ENCODE measurements at places on chromosomes 11 and 22. TPM values are rescaled to one million over a fixed set of nuclear protein-coding genes. Genes with fewer than 3 reads are reported as not detected.

GRCh38 chr11:95704865-95705264 lies 84.7 kb downstream of the FAM76B start:
- no peak overlapping the region for H3K27ac ChIP-seq
- H3K27me3 ChIP-seq, result no peaks in the 10 kb centered on the region
- DNase-seq, result no peak
- peaks cover 2% of the 10 kb centered on the region for H3K36me3 ChIP-seq
- H3K4me3 ChIP-seq, result no peak overlapping the region

DNA sequence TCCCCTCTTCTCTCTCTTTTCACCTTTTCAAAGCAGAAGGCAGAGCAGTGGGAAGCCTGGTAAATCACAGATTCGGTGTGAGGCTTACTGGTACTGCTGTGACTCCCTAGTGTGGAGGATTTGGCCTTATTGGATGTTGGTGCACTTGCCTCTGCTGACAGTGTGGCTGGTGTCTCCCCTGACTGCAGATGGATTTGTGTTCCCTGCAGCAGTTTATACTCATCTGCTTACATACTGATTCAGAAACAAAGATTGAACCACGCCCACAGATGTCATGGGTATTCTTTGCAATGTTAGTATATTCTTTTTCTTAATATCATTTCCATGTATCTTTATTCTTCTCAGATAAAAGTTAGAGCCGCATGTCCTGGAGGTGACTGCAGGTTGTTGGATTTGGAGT lies 26.8 kb upstream of the GRIK4 start:
- H3K36me3 ChIP-seq, result peaks cover 4% of the 10 kb centered on the region
- peaks cover 2% of the 10 kb centered on the region for H3K4me1 ChIP-seq
- no peak for DNase-seq
- no peak overlapping the region for H3K4me3 ChIP-seq
- no peaks in the 10 kb centered on the region for H3K27me3 ChIP-seq

- H3K27ac ChIP-seq, result no peak overlapping the region
- no peak overlapping the region for H3K4me3 ChIP-seq
- no peak for DNase-seq
- peaks cover 6% of the 10 kb centered on the region for H3K27me3 ChIP-seq
Observed at GRCh38 chr11:113497066-113497910, 22.1 kb upstream of the DRD2 start.

DNA sequence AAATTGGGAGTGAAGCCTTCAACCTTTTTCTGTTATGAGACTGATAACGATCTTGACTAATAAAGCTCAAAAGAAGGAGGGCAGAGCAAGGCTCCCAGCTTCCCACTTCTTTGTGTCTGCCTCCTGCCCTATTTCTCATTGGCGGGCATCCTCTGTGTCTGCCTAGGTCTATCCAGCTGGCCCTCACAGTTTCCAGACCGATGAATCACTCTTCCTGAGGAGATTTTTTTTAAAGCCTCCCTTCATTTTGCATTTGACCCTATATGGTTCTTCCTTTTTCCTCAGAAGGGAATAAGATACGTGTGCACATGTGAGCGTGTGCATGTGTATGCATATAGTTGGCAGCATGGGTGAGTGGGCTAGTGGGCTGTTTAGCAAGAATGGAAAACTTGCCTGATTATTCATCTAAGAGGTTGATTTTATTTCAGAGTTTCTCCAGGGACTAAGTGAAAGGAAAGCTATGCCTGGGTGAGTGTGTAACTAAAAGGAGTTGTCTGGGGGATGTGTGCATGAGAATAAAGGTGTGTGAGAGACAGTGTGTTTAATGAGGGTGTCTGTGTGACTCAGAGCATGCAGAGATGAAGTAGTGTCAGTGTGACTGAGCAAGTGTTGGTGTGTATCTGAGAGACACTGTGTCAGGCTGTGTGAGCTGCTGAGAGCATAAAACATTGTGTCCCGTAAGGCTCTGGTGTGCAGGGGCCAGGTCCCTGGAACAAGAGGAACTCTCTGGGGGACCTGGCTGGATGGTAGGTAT lies 12.2 kb downstream of the PHLDB1 start:
- no peaks in the 10 kb centered on the region for H3K36me3 ChIP-seq
- no peak overlapping the region for H3K27ac ChIP-seq
- H3K27me3 ChIP-seq, result peaks cover 22% of the 10 kb centered on the region
- no peak overlapping the region for H3K4me3 ChIP-seq

DNA sequence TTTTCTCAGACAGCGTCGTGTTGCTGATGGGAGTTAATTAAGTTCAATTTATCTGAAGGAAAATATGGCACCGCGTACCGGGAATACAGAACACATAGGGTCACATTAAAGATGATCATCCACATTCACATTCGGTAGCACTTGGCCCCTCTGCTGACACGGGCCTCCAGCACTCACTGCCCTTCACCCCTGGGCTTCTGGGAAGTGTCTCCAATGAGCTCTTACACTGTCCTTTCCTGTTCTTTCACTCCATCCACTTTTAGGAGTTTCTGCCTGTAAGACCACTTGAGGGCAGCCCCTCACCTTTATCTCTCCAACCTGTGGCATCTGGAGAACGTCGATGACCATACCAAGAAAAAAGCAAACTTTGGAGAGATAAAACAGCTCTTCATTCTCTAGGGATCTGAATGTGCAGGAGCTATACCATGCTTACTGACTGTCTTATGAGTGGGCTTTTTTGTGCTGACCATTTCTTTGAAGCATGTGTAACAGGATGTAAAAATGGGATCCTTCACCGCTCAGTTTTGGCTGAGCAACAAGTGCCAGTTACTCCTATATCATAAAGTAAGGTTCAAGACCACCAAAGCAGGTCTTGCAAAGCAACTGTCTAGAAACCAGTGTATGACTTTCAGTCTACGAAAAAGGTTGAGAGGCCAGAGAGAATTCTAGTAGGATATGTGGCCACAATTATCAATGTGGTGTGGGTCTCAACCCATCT lies 1.1 kb upstream of the SERGEF start:
- H3K36me3 ChIP-seq, result no peaks in the 10 kb centered on the region
- H3K27me3 ChIP-seq, result peaks cover 3% of the 10 kb centered on the region
- no peak for DNase-seq
- peak overlapping the region; percentile 90 for H3K4me3 ChIP-seq

DNA sequence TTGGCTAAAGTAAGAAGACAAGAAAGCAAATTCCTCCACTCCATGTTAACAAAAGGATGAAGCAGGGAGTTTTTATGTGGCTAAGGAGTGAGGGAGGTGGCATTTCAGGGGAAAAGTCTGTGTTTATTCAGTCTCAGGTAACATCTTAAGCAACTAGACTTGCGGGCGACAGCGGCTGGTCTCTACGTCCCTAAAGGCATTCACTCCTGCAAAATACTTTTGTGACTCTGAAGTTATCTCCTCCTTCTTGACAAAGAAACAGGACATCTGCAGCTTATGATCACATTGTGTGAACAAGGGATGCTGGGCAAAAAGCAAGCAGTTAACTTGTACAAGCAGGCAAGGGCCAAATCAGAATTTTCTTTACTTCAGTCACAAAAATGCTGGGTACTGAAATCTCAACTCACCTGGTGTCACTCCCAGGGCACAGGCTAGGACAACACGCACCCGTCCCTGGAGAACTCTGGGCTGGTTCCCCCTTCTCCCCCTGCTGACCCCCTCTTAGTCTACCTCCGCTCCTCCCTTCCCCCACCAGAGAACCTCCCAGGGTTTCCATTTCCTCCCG lies 38.3 kb downstream of the IGLL5 start:
- no peak for DNase-seq
- H3K36me3 ChIP-seq, result no peaks in the 10 kb centered on the region
- H3K27ac ChIP-seq, result no peak overlapping the region
- no peak overlapping the region for H3K4me3 ChIP-seq
- H3K27me3 ChIP-seq, result no peaks in the 10 kb centered on the region

The BRMS1 gene
- total RNA-seq, result 58.4 TPM

- DNase-seq, result no peak
- peaks cover 36% of the 10 kb centered on the region for H3K27me3 ChIP-seq
- peaks cover 3% of the 10 kb centered on the region for H3K36me3 ChIP-seq
- H3K27ac ChIP-seq, result no peak overlapping the region
Observed at GRCh38 chr11:76787911-76788596, 4.9 kb downstream of the TSKU start.

Measured in activated CD4-positive, alpha-beta T cell treated with anti-CD3 and anti-CD28 coated beads, Interleukin-2, amount 10 ng/mL, durations not matched to agents 24 days and 14 days (primary cell).